ENCODE measurements at places on chromosomes 1 and 21. TPM values are rescaled to one million over a fixed set of nuclear protein-coding genes. Genes with fewer than 3 reads are reported as not detected.

The SPRR2F gene
- total RNA-seq, result not detected

GRCh38 chr1:54804471-54805132 is 3.5 kb upstream of the TTC22 start:
- peaks cover 60% of the 10 kb centered on the region for H3K27me3 ChIP-seq
- peaks cover 10% of the 10 kb centered on the region for H3K4me1 ChIP-seq
- DNase-seq, result no peak
- no peak overlapping the region for H3K27ac ChIP-seq
- H3K36me3 ChIP-seq, result no peaks in the 10 kb centered on the region
- H3K4me3 ChIP-seq, result no peak overlapping the region

The PADI3 gene
- total RNA-seq, result not detected

DNA sequence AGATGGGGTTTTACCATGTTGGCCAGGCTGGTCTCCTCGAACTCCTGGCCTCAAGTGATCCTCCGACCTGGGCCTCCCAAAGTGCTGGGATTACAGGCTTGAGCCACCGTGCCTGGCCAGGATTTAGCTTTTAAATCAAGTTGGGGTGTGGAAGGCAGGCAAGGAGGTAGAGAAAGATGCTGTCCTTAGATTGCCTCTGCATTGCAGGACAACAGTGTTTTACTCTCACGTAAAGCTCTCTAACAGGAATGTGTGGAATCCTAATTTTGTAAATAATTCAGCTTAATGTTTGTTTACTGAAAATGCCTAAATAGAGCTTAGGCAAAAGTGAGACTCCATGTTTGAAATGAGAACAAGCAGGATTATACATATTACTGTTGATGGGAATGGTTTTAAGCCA is 29.5 kb upstream of the TGFB2 start:
- H3K27me3 ChIP-seq, result no peaks in the 10 kb centered on the region
- no peak overlapping the region for H3K27ac ChIP-seq
- H3K4me3 ChIP-seq, result no peak overlapping the region
- H3K36me3 ChIP-seq, result peaks cover 5% of the 10 kb centered on the region

The GREM2 gene
- not detected for total RNA-seq

- no peak overlapping the region for H3K27ac ChIP-seq
- no peak overlapping the region for H3K4me3 ChIP-seq
These were observed 17.7 kb downstream of the ZNF362 start for GRCh38 chr1:33273961-33274371.

GRCh38 chr1:209577346-209577745 is 6.2 kb upstream of the CAMK1G start:
- no peak overlapping the region for H3K4me3 ChIP-seq
- H3K4me1 ChIP-seq, result no peaks in the 10 kb centered on the region
- H3K27ac ChIP-seq, result no peak overlapping the region

DNA sequence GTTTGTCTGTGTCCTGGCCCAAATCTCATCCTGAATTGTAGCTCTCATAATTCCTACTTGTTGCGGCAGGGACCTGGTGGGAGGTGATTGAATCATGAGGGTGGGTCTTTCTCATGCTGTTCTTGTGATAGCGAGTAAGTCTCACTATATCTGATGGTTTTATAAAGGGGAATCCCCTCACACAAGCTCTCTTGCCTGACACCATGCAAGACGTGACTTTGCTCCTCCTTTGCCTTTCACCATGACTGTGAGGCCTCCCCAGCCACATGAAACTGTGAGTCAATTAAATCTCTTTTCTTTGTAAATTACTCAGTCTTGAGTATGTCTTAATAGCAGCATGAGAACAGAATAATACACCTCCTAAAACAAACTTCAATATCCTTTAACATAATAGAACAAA is 1065.6 kb downstream of the PLA2G4A start:
- H3K4me1 ChIP-seq, result no peaks in the 10 kb centered on the region
- DNase-seq, result no peak
- no peaks in the 10 kb centered on the region for H3K36me3 ChIP-seq
- no peak overlapping the region for H3K4me3 ChIP-seq
- H3K27ac ChIP-seq, result no peak overlapping the region

The UQCRHL gene
- 6.0 TPM for total RNA-seq

DNA sequence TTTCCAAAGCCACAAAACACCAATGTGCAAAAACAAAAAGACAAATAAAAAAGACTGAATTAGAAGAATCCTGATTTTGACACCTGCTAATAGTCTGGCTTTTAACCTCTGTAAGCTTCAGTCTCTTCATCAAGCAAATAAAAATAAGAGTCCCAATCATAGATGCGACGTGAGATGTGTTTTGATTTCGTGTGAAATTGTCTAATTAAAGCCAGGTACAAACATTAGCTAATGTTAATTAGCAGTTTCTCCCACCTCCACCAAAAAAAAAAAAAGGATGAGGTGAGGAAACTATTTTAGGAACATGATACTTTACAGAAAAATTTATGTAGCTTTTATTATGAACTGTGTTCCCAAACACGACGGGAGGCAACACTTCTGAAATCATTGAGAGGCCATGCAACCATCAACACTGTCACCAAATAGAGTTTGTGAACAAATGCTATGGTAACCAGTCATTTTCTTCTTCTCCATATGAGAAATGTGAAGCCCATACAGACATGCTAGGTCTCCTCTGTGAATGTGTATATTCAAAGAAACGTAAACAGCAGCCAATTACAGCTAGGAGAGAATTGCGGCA is 6.7 kb upstream of the EVI5 start:
- H3K4me1 ChIP-seq, result peaks cover 21% of the 10 kb centered on the region
- peak overlapping the region; percentile 28 for H3K27ac ChIP-seq
- no peaks in the 10 kb centered on the region for H3K36me3 ChIP-seq
- H3K4me3 ChIP-seq, result peak overlapping the region; percentile 40

DNA sequence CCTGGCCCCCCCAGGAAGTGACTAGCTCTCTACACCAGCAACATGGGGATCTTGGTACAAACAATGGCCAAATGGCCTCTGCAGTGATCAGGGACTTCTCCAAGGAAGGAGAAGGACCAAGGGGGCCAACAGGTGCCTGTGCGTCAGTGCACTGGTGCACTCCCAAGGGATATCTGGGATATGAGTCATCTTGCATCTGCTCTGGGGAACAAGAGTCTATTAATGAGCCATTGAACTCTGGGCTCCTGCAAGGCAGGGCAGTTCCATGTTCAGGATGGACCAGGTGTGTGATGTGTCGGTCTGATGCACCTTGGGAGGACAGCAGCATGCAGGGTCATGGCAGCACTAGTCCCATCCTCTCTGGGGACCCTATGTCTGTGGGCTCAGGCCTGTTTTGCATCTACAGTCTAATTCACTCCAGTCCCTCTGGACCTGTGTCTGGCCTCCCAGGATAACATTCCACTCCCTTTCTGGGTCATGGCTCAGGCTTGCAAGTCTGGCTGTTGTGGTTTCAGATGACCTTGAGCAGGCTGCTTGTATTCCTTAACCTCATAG is 125.3 kb downstream of the TRABD2B start:
- H3K36me3 ChIP-seq, result no peaks in the 10 kb centered on the region
- no peak overlapping the region for H3K4me3 ChIP-seq

The LCE1B gene
- not detected for total RNA-seq

DNA sequence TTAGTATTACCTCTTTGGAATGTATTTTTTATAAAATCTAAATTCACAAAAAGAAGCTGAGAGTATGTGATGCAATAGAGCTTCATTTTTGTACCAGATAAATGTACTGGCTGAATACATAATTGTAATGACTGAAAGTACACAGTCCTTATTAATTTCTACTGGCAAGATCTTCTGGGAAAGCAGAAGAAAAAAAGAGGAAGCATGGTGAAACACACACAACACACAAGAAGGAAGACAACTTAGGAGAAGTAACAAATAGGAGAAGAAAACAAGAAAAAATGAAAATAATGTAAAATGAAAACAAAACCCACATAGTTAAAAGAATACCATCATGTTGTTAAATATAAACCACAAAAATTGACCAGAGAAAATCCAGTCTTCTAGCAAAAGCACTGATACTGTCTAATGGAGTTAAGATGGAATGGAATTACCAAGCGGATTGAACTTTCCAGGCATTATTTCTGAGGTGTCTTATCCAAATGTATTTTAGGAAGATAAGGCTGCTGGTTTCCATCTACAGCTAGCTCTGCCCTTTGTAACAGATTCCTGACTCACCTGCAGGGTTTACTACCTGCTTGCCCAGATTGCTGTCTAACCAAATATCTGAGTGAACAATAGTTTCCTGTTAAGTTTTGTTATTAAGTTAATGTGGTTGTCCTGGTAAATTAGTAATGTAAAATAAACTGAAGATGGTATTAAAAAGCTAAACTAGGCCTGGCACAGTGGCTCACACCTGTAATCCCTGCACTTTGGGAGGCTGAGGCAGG is 4.5 kb upstream of the COP1 start:
- H3K27me3 ChIP-seq, result no peaks in the 10 kb centered on the region
- H3K36me3 ChIP-seq, result no peaks in the 10 kb centered on the region
- peaks cover 15% of the 10 kb centered on the region for H3K4me1 ChIP-seq
- DNase-seq, result no peak

The CFHR3 gene
- not detected for total RNA-seq

The COL24A1 gene
- 0.74 TPM for total RNA-seq

- H3K4me3 ChIP-seq, result no peak overlapping the region
- no peaks in the 10 kb centered on the region for H3K36me3 ChIP-seq
- no peak for DNase-seq
These were observed 401.9 kb downstream of the LMO4 start for GRCh38 chr1:87730274-87731216.

- no peak for DNase-seq
- no peak overlapping the region for H3K27ac ChIP-seq
- H3K4me3 ChIP-seq, result no peak overlapping the region
- H3K27me3 ChIP-seq, result no peaks in the 10 kb centered on the region
These were observed 10.8 kb downstream of the SLC45A3 start for GRCh38 chr1:205669341-205670149.

The RHBDL2 gene
- not detected for total RNA-seq

DNA sequence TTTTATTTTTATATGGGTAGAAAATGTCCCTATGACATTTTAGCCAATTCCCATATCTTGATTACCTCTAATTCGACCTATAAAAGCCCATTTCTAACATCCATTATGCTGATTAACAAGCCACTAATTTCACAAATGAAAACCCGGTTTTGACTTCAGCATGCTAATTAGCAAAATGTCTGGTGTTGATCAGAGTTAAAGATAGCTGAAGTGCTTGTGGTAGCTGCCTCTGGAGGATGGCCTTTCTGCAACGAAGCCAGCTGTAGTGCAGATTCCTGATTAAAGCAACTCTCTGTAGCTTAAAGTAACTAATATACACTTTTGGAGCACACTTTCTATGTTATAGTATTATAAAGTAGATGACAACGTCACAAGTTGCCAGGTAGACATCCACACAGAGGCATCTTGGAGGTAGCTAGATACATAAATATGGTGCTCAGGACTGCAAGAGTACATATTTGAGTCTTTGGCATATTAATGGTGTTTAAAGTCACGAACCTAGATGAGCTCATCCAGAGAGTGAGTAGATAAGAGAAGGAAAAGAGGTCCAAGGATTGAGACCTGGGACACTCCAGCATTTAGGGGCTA is 239.5 kb downstream of the BRINP2 start:
- H3K4me1 ChIP-seq, result no peaks in the 10 kb centered on the region
- H3K27me3 ChIP-seq, result peaks cover 72% of the 10 kb centered on the region
- no peak for DNase-seq
- H3K4me3 ChIP-seq, result no peak overlapping the region

- H3K4me3 ChIP-seq, result no peak overlapping the region
- H3K27me3 ChIP-seq, result no peaks in the 10 kb centered on the region
- no peaks in the 10 kb centered on the region for H3K4me1 ChIP-seq
- no peak for DNase-seq
- H3K36me3 ChIP-seq, result no peaks in the 10 kb centered on the region
These were observed 116.1 kb upstream of the GALNT2 start for GRCh38 chr1:229950908-229951307.

DNA sequence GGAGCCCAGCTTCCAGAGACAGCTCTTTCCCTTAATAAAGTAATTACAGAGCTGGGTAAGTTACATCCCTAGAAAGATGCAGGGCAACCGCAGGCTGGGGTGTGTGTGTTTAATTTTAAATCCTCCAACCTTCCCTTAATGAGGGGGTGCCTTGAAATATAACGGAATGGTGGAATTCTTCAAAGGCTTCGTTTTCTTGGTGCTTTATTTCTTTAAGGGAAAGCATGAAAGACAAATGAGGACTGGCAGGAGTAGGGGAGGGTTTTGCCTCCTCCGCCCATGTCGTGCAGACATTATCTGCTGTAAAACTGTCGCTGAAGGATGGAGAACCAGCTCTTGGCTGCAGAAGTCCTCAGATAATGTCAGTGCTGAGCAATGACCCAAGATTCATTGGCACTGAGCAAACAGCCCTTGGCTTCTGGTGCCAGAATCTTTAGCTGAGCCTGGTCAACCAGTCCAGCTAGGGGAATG is 15.5 kb downstream of the SLC6A17 start:
- no peak overlapping the region for H3K4me3 ChIP-seq
- DNase-seq, result no peak
- H3K27ac ChIP-seq, result no peak overlapping the region
- H3K27me3 ChIP-seq, result peaks cover 10% of the 10 kb centered on the region

DNA sequence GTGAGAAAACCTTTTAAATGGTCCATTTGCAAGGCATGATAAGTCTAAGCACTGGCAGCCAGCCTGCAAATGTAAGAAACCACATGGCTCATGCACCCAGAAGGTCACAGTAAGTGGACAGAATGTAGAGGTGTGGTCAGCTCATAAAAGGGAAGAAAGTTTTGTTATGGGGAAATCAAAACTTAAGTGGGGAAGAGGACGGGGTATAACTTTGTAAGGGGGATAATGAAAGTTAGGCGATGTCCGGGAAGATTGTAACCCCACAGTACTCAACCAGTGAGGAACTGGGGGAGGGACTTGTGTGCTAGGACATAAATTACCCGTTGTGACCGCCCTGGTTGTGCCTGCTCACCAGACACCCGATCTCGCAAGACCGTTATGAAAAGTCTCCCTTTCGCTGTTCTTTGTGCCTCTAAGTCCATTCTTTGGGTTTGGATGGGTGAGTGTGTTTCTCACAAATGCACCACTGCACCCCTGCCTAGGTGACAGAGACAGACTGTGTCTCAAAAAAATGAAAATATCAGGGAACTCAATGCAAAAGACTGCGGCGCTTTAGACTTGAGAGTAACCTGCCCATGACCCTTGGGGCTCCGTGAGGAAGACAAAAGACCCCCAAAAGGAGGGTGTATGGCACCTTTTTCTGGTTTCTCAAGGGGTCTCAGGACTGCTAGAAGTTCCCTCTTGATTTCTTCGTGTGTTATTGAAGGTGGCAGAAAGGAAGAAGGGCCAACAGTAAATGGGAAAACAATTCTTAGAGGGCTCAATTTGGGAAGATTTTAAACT is 28.6 kb upstream of the ZNF496 start:
- no peak for DNase-seq
- peak overlapping the region; percentile 79 for H3K27ac ChIP-seq
- peak overlapping the region; percentile 25 for H3K4me3 ChIP-seq
- H3K27me3 ChIP-seq, result peaks cover 15% of the 10 kb centered on the region

- no peaks in the 10 kb centered on the region for H3K27me3 ChIP-seq
- peak overlapping the region; percentile 64 for H3K4me3 ChIP-seq
- H3K4me1 ChIP-seq, result peaks cover 30% of the 10 kb centered on the region
- H3K27ac ChIP-seq, result peak overlapping the region; percentile 66
- H3K36me3 ChIP-seq, result peaks cover 22% of the 10 kb centered on the region
These were observed 27.8 kb upstream of the SUMO3 start for GRCh38 chr21:44845418-44846223.
